Hematopoietic multipotent progenitor cell treated with erythropoietin and hydrocortisone succinate and interleukin-3 and kit ligand, for 4 days (in vitro differentiated cells): ENCODE measurements at places on chromosomes 4 and X.

DNA sequence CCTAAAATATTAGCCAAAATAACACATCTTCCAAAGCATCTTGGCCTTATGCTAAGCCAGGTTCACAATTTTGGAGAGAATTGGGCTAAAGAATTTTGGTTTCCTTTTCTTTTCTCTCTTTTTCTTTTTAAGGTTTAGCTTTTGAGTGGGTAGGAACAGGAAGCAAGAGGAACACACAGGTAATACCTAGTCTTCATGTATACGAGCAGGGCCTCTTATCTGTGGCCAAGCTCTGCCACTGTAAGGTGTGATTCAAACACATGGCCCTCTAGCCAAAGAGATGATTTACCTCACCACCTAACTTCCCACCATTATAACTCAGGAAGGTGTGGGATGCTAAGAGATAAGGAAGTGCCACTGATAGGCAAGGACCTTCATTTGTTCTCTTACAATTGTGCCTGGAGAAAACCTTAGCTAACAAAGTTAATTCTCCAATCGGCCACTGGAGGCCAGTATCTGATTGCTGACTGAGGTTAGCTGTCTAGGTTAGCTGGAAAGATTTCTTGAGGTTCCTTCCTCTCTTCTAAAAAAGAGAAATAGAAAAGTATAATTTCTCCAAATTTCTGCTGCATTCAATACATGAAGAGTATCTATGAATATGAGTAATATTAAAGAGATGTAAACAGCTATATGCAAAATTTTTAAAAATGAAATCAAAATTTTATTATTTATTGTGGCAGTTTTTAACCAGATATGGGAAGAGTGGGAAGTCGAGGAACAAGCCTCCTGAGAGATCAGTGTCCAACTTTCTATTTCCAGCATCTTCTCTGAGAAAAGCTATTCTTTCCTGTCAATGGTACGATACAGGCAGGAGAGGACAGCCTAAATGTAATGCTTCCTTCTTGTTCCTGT is 30.1 kb upstream of the BBS7 start:
- DNase-seq = peak; percentile 81

GRCh38 chr4:99630857-99631360 is 26.7 kb downstream of the C4orf54 start:
- no peak for DNase-seq

DNA sequence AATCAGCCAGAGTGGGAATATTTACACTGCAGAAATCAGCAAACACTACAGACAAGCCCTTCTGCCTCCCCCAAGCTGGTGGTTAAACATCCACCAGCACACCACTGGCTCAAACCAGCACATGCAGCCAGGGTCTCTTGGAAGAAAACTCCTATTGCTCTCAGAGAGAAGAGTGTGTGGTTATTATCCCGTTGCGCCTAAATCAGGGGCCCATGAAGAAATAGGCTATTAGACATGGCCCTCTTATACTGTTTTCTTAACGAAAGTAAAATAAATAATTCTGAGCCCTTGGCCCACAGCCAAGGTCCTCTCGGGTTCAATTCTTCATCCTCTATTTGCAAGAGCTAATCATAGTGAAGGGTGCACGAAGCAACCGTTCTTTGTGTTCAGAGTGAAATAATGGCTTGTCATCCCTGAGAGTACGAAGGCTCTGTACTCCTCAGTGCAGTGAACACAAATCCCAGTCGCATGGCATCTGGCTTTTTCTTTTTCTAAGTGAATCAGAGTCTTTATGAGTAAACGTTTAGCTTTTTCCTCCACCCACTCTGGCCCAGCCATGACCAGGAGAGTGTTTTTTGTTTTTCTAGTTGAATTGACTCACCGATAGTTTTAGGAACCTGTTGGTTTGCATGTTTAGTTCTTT is 33.4 kb upstream of the RBM47 start:
- no peak for DNase-seq

GRCh38 chr4:86306816-86307215 is 53.0 kb downstream of the MAPK10 start:
- no peak for DNase-seq

DNA sequence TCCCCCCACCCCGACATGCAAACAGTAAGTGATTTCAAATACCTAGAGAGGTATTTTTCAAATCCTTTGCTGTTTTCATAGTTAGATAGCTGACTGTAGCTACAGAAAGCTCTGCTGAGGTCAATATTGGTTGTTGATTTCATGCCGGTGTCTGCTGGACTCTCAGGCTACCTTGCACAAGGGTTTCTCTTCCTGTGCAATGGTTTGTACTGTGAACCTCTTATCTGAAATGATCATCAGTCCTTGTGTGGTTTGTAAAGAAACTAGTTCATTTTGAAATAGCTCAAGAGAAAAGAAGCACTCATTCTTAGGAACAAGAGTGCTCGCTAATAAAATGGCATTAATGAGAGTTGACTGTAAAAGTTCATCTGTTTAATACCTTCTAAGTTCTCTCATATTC is 2.1 kb downstream of the MTM1 start:
- DNase-seq = peak; percentile 73

- peak; percentile 24 for DNase-seq
Measured at GRCh38 chrX:18855919-18856644, 127.8 kb downstream of the PHKA2 start.

DNA sequence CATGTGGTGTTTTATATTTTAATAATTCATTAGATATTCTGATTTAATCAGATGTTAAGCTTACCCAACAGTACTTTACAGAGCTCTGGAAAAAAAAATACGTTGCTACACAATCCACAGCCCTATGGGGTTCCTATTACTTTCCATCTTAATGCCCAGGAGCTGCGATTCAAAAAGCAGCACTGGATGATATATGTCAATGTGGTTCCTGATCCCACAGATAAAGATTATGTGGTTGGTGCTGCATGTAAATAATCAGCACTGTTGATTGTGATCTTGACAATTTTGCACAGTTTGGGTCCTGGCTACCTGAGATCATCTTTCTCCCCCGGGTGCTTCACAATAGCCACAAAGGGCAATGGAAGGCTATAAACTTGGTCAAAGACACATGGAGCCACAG is 72.7 kb upstream of the DCLK2 start:
- DNase-seq = peak; percentile 28

- DNase-seq = no peak
Measured at GRCh38 chrX:154038656-154039055, 19.0 kb upstream of the IRAK1 start.

GRCh38 chr4:20773144-20773997 is 73.1 kb downstream of the PACRGL start:
- peak; percentile 72 for DNase-seq

- no peak for DNase-seq
Measured at GRCh38 chr4:113827285-113827684, 65.7 kb upstream of the CAMK2D start.

GRCh38 chr4:189974056-189974455 is 33.4 kb downstream of the FRG1 start:
- DNase-seq = peak; percentile 57

DNA sequence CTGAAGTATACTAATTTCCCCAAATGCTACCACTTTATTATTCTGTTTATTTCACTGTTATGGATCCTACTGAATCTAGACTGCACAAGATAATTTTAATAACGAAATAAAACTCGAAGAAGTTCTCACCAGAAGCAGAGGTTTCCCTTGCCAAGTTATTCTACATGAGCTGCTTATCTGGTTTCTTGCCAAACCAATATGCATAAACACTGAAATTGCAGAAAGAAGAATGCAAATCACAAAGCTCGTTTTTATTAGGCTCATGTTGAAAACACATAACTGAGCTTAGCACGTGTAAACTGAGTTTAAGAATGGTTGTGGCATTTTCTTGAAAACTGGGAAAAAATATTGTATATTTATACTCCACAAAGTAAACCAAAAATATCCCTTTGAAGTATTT is 35.9 kb downstream of the GRID2 start:
- no peak for DNase-seq

GRCh38 chr4:80931631-80932081 is 98.9 kb upstream of the BMP3 start:
- no peak for DNase-seq

DNA sequence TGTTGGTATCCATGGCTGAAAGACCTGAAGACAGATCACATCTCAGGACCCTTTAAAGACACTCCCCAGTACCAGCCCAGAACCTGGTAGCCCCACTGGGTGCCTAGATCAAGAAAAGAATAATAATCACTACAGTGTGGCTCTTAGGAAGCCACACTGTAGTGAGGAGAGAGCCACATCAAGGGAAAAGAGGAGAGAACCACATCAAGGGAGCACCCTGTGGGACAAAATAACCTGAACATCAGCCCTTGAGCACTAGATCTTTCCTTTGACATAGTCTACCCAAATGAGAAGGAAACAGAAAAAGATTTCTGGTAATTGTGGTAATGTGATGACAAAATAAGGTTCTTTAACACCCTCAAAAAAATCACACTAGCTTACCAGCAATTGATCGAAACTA is 15.3 kb downstream of the RTL3 start:
- DNase-seq = no peak

- peak; percentile 56 for DNase-seq
Measured at GRCh38 chr4:141898346-141898745, 262.0 kb downstream of the IL15 start.

DNA sequence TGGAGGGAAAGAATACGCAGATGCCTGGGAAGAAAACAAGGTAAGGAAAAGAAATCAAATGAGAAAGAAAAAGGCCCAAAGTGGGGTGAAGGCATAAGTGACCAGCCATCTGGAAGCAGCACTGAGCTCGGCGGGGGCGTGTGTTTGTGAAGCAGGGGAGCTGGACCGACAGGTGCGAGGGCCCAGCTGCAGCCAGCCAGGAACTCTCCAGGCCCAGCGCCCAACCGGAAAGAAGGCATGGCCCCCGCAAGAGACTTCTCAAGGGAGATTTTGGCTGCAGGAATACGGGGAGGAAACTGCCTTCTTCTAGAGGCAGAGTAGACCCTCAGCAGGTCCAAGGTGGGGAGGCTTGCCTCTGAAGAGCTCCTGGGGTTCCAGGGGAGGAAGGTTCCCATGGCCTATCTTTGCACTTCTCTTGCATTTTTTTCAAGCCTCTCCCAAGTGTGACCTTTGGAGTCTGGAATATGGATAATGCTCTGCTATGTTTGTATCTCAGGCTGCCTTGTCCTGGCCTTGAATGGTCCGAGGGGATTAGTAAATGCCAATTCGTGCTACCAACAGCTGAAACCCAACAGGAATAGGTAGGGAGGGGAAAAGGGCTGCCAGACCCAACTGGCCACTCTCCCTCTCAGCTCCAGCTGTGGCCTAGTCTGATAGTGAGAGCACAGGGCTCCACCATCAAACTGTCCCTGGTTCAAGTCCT is 10.8 kb upstream of the CITED1 start:
- DNase-seq = no peak

DNA sequence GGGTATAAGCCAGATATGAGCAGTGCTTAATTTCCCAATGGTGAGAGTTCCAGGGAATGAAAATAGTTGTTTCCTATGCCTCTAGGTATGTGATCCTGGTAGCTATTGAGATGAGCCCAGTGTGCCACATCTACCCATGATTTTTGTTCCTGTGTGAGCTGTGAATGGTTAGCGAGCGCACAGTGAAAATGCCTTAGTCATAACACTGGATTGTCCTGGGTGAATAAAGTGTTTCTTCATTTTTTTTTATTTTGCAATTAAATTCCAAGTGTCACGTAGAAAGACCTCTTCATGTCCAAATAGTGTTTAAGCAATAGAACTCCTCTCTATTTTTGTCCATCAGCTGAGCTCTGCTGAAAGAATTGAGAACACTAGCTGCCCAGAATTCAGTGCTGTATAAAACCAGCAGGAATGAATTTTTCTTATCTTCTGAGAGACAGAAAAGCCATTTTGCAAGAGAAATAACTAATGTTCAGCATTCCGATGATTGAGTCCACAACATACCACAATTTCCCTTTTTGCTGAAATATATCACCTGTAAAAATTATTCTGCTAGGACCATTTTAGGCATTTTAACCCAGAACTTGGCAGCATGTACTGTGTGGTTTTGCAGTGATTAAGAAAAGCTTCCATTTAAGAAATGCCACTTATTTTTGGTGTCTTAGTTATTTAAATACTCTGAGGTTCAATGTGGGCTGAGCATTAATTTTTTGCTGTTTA is 5.6 kb downstream of the MAOA start:
- DNase-seq = no peak

- DNase-seq = no peak
Measured at GRCh38 chr4:86344127-86344526, 15.7 kb downstream of the MAPK10 start.

DNA sequence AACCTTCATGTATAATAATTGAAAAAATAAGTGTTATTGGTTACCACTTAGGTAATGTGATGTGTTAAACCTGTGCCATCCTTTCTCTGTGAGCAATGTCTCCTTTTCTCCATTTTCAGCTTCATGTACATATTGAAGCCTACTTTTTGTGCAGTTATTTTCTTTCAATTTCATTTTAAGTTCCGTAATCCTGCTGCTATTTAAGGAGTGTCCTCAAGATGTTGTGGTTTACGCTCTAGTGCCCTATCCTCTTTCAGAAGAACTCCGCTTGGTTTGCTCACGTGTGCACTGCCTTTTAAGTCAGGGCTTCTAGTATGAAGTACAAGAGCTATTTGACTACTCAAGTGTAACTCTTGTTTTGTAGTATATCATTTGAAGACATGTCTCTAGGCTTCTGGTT is 2253.2 kb upstream of the TENM3 start:
- peak; percentile 2 for DNase-seq

GRCh38 chr4:119536572-119537528 is 91.8 kb downstream of the PDE5A start:
- DNase-seq = no peak

DNA sequence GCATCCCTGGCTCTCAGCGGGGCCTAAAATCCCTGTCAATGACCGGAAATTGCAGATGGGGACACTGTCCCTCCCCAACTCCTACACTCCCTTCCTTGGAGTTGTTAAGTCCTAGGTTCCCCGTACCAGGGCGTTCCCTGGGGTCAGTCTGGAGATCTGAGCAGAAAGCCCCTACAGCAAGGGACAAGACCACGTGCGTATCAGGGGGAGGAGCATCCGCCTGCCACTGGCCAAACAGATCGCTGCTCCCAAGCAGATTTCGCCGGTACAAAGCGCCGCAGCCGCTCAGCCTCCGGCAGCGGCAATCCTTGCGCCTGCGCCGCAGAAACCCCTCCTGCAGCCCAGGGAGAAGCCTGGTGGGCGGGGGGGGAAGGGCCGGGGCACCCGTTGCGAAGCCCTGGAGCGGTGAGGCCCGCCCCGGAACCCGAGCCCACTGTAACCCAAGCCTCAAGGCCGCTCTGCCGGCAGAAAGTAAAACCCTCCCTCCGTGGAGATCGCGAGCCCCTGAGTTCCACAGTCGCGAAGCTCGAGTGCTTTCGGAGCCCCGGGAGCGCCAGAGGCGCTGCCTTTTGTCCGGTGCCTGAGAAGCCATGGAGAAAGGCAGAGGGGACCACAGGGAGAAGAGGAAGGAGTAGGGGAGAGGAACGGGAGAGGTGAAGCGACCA is 2.7 kb downstream of the CRMP1 start:
- DNase-seq = peak; percentile 25
